H9 (cell line): ENCODE measurements at places on chromosomes 7 and 10. TPM values are rescaled to one million over a fixed set of nuclear protein-coding genes. Genes with fewer than 3 reads are reported as not detected.

DNA sequence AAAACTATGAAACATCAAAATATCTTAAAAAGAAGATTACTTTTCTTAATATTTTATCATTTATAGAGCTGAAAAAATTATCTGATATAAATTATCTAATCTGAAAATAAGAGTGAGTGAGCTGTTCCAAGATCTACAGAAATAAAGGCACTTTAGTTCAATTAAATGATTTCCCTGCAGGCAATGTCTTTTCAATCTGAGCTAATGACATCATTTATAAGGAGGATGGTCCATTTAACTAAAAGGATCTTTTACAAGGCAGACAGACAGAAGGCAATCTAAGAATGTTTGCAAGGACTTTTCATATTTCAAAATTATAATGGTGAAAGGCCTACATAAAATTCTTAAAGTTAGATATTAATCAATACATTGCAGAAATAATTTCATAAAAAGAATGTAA lies 71.8 kb downstream of the SKAP2 start:
- no peaks in the 10 kb centered on the region; the same call in 1 of the 2 replicates for H3K4me1 ChIP-seq
- H3K36me3 ChIP-seq: no peaks in the 10 kb centered on the region
- H3K27ac ChIP-seq: no peak overlapping the region
- no peak overlapping the region for H3K4me3 ChIP-seq

Gene GSAP
- total RNA-seq: 1.6 and 1.9 TPM in 2 replicates

Gene PNLIPRP3
- total RNA-seq: not detected in 2 replicates

Gene TMEM176A
- not detected in 2 replicates for total RNA-seq
